Kidney capillary endothelial cell (primary cell): ENCODE measurements at places on chromosomes 6 and 20.

GRCh38 chr20:18466894-18467730 is at the start of the genes DZANK1 and POLR3F:
TSS of gene DZANK1 (minus strand) at chr20:18467030. CDS start at chr20:18465358, 1,672 bp downstream.
TSS of gene POLR3F (plus strand) at chr20:18467390. CDS start at chr20:18467507, 117 bp downstream.
- DNase-seq: peak; percentile 96

DNA sequence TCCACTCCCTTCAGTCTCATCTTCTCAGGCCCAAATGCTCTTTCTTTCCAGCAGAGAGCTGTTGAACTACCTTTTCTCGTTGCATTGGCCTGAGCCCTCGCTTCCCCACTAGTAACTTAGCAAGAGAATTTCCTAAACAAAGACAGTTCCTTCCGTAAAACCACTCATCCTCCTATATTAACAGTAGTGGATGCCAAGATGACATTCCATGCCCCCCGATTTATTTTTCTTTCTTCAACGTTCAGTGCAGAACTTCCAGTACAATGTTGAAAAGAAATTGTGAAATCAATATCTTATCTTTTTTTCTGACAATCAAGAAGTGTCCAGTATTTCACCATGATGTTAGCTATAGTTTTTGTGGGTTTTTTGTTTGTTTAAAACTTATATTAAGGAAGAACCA is 45.8 kb downstream of the SOX4 start:
- no peak for DNase-seq

DNA sequence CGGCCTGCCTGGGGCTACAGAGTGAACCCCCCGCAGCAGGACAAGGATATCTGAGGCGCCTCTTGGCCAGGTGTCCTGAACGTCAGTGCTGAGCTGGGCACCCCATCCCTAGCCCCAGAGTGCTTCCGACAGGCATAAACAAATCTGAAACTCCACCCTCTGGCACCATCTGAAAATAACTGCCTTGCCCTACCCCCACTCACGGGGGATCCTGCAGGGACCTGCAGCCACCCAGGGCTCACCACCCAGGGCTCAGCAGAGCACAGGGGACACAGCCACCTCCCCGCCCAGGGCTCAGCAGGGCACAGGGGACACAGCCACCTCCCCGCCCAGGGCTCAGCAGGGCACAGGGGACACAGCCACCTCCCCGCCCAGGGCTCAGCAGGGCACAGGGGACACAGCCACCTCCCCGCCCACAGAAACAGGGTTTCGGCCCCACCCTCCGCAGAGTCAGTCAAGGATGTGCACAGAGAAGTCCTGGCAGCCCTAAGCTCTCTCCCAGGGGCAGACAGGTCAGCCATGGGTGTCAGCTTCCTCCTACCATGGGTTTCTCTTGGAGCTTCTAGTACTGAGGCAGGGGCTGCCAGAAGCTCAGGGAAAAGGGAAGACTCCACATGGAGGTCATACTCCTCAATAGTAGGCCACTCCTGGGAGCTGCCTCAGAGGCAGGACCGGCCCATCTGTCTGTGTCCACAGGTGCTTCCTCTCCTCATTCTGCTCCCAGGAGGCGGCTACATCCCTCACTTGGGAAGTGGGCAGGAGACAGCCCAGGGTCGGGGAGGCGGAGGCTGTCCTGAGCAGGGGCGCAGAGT is 4.6 kb downstream of the UCKL1 start:
- no peak for DNase-seq

- no peak for DNase-seq
Measured at GRCh38 chr6:91505199-91505598, 918.3 kb upstream of the MAP3K7 start.

- no peak for DNase-seq
Measured at GRCh38 chr20:2312876-2313275, 17.1 kb downstream of the TGM3 start.

DNA sequence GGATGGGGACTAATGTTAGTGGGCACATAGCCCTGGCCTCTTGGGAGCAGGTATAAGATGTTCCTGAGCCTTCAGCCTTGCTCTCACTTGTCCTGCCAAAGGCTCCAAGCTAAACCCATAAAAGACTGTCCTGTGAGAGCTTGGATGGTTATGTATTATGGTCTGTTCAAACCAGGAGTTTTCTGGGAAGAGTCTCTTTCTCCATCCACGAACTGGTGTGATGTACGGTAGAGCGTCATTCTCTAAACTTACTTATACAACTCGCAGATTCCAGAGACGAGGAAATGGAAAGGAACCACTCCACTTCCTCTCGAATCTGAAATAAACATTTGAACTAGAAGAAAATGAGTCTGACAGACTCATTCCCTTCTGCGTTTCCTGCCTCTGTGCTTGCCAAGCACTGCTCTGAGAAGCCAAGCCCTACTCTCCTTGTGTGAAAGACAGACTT is 5.3 kb downstream of the SOBP start:
- DNase-seq: peak; percentile 40

DNA sequence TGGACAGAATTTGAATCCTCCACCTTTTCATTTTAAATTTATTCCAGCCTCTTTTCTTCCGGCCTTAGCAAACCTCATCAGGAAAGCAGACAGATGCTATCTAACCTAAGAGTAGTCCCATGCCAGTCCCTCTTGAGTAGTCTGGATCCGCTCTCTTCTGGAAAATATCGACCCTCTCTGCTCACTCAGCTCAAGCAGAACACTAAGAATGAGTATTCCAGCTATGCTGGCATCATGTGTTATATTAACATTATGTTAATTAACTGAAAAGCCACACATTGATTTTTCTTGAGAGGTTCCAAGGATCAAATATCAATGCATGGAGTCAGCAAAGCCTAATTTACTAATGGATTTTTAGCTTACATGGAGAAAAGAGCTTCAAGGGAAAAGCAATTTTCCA is 161.4 kb downstream of the ID4 start:
- DNase-seq: no peak

DNA sequence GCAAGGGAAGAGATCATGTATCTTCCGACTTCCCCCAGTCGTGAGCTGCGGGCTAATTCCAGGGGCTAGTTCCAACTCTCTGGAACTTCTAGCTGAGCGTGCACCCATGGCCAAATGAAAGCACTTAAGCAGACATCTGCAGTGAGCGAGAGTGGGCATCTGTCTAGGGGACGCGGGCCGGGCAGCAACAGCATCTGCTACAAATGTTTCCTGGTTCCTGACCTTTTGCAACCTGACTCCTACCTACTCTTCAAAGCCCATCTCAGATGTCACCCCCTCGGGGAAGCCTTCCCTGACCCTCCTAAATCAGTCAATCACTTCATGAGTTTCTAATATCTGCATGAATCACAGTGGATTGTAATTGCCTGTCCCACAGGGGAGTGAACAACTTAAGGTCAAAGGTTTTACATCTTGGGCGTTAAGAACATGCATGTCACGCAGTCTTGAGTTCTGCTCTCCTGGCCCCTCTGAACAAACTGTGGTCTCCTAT is 141.9 kb downstream of the CEBPB start:
- DNase-seq: no peak

- no peak for DNase-seq
Measured at GRCh38 chr6:35016502-35017321, 124.4 kb downstream of the TCP11 start.

DNA sequence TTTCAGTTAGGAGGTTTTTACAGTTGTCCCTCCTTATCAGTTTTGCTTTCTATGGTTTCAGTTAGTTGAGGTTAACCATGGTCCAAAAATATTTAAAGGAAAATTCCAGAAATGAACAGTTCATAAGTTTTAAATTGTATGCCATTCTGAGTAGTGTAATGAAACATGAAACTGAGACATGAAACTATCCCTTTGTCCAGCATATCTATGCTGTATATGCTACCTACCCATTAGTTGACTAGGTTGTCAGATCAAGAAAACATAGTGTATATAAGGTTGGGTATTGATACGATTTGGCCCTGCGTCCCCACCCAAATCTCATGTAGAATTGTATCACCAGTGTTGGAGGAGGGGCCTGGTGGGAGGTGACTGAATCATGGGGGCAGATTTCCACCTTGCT is 39.1 kb downstream of the VGLL2 start:
- DNase-seq: no peak
